Nucleus accumbens (tissue), 56 donors: ENCODE measurements at places on chromosomes 6 and 20.

GRCh38 chr20:42484335-42484734 is 705.4 kb downstream of the PTPRT start:
- no peak for DNase-seq

- DNase-seq = no peak
These were observed 14.4 kb downstream of the PFDN4 start for GRCh38 chr20:54221996-54222890.

GRCh38 chr6:127950566-127951145 is 49.8 kb upstream of the THEMIS start:
- no peak for DNase-seq

- DNase-seq = no peak
These were observed 44.2 kb upstream of the TIAM2 start for GRCh38 chr6:154950979-154951344.

GRCh38 chr6:112409311-112409710 is 62.2 kb downstream of the RFPL4B start:
- DNase-seq = no peak

DNA sequence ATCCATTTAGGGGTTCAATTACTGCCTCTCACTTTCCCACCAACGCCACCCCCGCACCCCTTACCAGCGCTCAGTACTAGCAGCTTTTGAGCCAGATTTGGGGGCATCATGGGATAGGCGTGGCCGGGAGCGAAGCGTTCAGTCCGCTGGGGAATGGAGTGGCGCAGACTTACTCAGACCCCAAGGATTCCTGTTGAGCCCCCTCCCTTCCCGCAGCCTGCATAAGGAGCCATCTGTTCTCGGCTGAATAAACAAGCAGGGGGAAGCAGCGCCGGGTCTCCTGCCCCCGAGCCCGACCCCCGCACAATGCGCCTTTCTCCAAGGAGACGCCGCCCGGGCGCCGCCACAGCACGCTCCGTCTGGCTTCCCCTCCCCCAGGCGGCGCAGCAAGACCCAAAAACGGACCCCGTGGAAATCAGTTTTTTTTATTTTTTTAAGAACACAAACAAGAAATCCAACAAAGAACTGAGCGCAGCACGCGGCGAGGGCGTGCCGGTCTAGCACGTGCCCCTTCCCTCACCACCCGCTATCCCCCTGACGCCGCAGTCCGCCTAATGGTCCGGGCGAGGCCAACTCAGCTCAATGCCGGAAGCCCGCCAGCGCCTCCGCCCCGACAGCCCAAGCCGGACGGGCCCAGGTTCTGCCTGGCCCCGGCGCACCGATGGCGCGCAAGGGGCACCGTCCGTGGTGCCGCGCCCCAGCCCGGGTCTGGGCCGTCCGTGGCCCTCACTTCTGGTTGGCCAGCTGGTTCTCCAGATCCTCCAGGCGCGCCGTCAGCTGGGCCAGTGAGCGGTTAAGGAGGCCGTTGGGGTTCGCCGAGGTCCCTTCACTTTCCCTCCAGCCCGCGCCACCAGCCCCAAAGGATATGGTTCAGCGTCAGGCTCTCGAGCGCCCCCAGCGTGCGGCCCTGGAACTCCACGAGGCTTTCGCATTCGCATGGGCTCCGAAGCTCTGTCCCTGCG is 13.3 kb upstream of the RBPJL start:
- DNase-seq = peak; percentile 78

DNA sequence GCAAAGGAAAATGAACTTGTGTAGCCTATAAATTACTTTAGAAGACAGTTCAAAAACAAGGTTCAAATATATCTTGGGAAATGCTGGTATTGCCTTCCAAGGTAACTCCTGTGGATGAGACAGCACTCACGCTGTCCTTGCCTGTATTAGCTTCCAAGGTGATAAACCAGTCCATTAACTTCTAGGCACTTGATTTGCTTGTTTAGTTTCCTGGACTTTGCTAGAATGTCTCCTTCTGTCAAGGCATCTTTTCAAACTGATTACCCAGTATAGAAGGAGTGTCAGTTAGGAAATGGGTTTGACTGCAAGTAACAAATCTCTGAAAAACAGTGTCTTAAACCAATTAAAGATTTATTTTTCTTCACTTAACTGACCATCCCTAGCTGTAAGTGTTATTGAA is 103.4 kb upstream of the SLC22A23 start:
- no peak for DNase-seq

- no peak for DNase-seq
These were observed 125.8 kb upstream of the CST7 start for GRCh38 chr20:24823176-24823784.

GRCh38 chr20:47295129-47295813 is 61.2 kb downstream of the ZMYND8 start:
- DNase-seq = no peak

DNA sequence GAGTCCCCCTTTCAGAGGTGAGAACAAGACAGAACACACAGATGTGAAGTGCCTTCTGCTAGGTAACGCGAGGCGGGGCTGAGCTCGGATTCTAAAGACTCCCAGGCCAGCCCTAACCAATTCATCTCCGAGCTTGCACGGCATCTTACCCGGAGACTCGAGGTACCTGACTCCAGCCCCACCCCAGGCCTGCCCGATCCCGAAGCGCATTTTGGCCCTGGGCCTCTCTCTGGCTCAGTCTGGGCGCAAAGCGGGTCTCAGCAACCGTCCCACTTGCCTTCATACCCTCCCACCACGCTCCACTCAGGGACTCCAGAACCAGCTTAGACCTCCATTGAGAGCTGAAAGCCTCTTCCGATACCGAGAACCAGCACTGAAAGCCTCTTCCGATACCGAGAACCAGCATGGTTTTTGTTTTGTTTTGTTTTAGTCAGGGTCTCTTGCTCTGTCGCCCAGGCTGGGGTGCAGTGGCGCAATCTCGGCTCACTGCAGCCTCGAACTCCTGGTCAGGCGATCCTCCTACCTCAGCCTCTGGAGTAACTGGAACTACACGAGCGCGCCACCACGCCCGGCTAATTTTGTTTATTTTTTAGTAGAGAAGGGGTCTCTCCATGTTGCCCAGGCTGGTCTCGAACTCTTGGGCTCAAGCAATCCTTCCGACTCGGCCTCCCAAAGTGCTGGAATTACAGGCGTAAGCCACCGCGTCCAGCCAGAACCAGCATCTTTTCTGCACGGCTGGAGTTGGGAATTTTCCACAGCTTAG is 557 bp upstream of the DYNLRB1 start:
- peak; percentile 70 for DNase-seq

DNA sequence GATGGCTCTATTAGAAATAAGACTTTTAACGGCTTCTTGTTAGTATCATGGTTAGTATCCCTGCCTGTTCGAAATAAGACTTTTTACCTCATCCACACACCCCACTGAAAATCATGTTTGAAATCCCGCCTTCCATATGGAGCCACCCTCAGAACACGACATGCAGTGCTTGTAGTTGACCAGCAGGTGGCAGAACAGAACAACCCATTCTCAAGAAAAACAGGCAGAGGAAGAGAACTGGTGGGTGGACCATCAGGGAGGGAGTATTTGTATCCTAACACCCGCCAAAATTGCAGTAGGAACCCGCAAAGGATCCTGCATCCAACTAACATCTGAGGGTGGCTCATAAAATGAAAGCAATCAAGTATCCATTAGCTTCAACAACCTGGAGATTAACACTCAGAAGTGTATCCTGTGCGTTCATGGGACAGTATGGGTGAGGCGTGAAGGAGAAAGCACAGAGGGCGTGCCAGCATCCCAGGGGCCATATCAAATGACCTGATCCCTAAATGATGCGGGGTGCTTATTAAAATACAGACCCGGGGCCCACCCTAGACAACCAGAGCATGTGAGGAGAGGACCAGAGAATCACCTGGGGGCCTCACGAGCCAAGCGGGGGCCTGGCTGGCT is 89.6 kb upstream of the NHSL1 start:
- DNase-seq = no peak

DNA sequence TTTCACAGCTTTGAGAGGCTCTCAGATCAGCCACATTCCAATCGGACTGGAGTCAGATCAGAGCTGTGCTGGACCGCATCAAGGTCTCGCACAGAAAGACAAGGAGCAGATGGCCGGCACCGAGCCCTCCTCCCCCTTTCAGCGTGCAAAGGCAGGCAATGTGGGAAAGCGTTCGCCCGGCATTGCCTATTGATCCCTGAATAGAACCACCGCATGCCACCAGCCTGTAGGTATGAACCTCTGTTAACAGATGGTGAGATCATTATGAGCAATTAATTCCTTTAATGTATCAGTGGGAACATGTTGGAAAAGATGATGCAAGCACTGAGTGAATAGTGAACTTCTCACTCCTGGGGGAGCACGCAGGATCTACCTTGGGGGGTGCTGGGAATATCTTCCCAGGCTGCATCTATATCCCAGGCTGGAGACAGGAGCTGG is 117.5 kb upstream of the ID4 start:
- DNase-seq = no peak

GRCh38 chr6:151257985-151258445 is 18.2 kb downstream of the AKAP12 start:
- no peak for DNase-seq

GRCh38 chr6:30615958-30616810 is 859 bp downstream of the PPP1R10 start:
- no peak for DNase-seq

DNA sequence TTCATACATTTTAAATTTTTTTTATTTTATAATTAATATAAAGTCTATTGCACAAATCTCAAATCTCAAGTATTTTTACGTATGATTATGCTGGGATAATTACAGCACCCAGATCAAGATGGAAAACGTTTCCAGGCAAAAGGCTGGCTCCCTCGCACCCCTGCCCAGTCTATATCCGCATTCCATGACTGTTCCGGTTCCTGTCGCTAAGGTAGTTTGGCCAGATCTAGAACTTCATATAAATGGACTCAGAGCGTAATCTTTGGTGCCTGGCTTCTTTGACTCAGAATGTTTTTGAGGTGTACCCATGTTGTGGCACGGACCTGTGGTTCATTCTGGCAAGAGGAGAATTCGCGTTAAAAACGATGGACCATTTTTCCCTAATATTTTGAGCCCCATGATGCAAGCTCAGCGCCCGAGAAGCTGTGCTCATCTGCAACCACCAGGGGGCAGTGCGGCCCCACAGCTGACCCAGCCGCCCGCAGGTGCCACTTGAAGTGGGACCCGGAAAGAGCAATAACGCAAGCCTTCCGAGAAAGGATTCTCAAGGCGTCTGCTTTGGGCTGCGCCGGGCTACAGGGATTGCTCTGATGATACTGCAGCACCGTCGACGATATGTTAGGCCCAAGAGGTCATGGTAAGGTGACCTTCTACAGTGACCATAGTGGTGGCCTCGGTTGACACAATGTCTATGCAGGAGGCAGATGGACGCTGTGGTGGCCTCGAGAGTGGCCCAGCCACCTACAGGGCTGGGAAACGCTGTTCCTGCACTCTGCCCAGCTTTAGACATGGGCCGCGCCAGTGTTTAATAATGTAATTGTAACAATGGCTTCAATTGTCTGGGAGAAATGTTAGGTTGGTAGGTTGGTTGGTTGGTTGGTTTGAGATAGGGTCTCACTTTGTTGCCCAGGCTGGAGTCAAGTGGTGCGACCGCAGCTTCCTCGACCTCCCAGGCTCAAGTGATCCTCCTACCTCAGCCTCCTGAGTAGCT is 160.1 kb downstream of the ZMYND8 start:
- peak; percentile 52 for DNase-seq

DNA sequence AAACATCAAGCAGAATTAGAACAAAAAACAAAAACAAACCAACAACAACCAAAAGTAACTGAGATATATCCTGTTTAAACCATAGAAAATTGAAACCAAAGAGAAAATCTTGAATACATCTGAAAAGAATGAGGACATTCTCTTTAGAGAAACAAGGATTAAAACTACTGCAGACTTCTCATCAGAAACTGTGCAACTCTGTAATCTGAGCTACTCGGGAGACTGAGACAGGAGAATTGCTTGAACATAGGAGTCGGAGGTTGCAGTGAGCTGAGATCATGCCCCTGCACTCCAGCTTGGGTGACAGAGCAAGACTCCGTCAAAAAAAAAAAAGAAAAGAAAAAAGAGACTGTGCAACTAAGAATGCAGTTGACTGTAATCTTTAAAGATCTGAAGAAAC is 153.4 kb downstream of the SYNDIG1 start:
- no peak for DNase-seq

DNA sequence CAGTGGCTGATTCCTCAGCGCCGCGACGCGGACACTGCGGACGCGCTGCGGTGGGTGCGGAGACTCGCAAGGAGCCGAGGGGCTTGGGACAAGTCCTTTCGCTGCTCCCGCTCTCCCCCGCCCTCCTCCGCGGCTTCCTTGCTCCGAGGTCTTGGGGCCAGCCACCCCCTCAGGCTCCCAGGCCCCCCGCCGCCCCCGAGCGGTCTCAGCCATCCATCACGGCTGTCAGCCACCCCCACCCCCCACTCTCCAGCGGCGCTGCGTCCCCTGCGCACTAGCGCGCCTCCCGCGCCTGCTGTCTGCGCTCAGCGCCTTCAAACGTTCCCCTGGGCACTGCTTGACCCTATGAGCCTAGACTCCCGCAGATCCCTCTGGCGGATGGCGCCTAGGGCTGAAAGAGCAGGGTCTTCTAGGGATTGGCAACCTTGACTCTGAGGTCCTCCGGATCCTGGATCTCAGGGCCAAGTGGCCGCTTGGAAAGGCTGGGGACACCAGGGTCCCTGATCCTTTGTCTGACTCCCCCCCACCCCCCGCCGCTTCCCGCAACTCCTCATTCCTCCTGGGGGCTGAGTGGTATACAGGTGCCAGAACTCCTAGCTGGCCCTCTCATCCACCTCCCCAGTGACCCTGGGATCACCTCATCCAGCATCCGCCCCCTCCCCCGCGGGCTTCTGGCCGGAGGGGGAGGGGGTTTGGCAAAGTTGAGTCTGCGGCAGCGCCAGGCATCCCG is 1.4 kb downstream of the SLC12A5 start:
- no peak for DNase-seq

- no peak for DNase-seq
These were observed 3.2 kb upstream of the ARMC12 start for GRCh38 chr6:35733633-35734032.

- no peak for DNase-seq
These were observed 30.5 kb upstream of the TPD52L1 start for GRCh38 chr6:125123051-125123450.

- no peak for DNase-seq
These were observed 263.9 kb downstream of the PLCB1 start for GRCh38 chr20:8395956-8396355.

GRCh38 chr6:98574984-98575383 is 259.4 kb upstream of the POU3F2 start:
- peak; percentile 69 for DNase-seq

GRCh38 chr6:87907521-87907920 is 140.1 kb upstream of the SPACA1 start:
- DNase-seq = no peak
